ENCODE measurements at places on chromosomes 11 and 22.

- DNase-seq: no peak
Observed at GRCh38 chr11:62553080-62553838, 6.7 kb upstream of the AHNAK start.

DNA sequence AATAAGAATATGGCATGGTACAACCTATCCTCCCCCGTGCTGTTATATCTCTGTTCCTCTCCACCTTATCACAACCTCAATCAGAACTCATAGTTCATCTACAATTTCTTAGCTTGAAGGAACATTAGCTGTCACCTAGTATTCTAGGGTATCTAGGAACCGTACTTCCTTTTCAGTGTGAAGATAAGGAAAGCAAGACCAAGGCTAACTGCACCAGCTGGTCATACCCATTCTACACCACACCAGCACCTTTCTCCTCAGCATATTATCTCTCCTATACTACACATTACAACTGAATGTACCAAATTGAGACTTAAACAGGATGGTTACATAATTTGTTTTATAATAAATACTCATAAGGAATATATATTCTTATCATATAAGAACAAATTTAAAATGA is 73.1 kb downstream of the ARHGAP32 start:
- no peak for DNase-seq

GRCh38 chr11:63590024-63590788 is 24.0 kb downstream of the PLAAT3 start:
- DNase-seq: no peak

DNA sequence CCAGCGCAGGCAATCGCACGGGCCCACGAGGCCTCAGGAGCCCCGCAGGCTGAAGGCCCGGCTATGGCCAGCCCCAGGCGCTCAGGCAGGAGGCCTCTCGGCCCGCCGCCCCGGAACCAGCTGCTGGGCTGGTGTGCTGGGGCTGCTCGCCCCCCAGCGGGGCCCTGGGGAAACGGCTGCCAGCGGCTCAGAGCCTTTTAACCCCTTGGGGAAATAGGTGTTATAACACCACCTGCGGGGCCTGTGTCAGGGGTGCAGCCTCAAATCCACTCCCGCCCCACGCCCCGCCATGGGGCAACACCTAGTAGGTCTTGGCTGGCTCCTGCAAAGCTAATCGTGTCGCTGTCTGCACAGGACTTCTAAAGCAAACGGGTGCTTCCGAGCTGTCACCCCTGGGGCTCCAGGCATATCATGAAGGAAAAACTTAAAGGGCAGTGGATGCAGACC is 237.4 kb downstream of the TTC28 start:
- no peak for DNase-seq

DNA sequence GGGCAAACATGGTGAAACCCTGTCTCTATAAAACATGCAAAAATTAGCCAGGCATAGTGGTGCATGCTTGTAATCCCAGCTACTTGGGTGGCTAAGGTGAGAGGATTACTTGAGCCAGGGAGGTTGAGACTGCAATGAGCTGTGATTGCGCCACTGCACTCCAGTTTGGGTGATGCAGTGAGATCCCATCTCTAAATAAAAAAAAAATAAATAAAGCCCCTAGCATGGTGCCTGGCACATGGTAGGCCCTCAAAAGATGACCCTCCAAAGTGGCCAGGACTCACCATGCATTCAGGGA is 74.6 kb downstream of the PTPRJ start:
- DNase-seq: no peak

GRCh38 chr11:14813516-14813915 is 78.5 kb downstream of the CYP2R1 start:
- DNase-seq: no peak

DNA sequence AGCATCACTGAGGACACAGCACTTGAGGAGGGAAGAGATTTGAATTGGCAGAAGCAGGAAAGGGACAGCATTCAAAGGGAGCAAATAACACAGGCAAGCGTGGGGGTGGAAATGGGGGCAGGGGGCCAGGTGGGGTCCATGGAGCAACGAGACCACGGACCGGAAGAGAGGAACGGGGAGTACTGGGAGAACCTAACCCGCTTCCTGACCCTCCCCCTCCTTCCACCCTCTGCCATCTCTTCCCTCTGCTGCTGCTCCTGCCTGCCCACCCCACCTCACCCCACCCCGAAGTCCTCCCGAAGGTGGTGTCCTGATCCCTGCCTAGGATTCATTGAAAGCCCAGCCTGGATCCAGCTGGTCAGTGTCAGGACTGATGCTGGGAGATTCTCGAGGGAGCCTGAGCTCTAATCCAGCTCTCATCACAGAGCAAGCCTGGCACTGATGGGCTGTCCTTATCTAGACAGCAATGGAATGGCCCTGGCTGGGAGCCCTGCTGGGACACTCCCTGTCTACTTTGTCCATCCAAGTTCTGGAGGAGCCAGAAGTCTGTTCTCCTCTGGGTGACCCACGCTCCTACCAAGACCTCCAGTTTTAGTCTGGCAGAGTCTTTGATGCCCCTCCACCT is 105.0 kb downstream of the TRIM29 start:
- DNase-seq: no peak

DNA sequence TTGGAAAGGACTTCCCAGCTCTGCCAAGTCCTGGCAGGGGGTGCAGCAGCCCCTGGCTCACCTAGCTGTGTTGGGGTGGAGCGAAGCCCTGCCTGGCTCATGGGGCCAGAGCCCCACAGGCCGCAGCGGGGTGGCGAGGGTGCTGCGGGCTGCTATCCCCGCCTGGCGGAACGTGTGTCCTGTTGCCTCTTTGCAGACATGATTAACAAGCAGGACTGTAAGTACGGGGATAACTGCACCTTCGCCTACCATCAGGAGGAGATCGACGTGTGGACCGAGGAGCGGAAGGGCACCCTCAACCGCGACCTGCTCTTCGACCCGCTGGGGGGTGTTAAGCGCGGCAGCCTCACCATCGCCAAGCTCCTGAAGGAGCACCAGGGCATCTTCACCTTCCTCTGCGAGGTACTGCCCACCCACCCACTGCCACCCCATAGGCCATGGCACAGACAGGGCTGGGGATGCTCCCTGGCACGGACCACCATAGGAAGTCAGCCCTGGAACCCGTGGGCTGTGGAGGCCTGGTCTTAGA is 35.9 kb upstream of the TEF start:
- DNase-seq: no peak

- DNase-seq: no peak
Observed at GRCh38 chr11:104694259-104695064, 203.8 kb downstream of the CASP12 start.

GRCh38 chr11:28596816-28597215 is 488.6 kb downstream of the METTL15 start:
- DNase-seq: no peak

- DNase-seq: no peak
Observed at GRCh38 chr22:24485608-24486007, 9.5 kb upstream of the UPB1 start.

GRCh38 chr22:32531931-32532819 is 57.6 kb downstream of the FBXO7 start:
- peak; percentile 69 for DNase-seq

DNA sequence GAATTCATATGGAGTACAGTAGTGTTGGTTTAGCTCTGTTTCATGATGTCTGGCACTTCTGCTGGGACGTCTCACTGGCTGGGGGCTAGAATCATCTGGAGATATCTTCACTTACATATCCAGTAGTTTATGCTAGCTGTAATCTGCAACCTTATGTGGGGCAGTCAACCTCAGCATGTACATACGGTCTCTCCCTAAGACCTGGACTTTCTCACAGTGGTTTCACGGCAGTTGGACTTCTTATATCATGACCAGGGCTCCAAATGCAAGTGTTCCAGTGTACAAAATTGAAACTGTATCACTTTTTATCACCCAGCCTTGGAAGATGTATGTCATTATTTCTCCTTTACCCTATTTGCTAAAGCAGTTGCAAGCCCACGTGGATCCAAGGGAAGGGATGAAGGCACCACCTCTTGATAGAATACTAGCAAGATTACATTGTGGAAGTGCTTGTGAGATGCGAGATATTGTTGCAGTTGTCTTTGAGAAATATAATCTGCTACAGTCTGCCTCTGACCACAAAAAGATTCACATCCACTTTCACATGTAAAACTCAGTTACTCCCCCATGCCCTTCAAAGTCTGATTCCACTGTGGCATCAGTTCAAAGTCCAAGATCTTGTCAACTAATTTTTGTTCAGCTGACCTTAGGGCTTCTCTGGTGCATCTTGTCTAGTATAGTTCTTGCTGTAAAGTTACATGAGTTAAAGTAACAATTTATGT is 316.6 kb upstream of the NCAM1 start:
- no peak for DNase-seq

GRCh38 chr11:15473954-15474837 is 359.5 kb downstream of the INSC start:
- DNase-seq: no peak

- no peak for DNase-seq
Observed at GRCh38 chr11:71447791-71448256, 369 bp downstream of the DHCR7 start.

DNA sequence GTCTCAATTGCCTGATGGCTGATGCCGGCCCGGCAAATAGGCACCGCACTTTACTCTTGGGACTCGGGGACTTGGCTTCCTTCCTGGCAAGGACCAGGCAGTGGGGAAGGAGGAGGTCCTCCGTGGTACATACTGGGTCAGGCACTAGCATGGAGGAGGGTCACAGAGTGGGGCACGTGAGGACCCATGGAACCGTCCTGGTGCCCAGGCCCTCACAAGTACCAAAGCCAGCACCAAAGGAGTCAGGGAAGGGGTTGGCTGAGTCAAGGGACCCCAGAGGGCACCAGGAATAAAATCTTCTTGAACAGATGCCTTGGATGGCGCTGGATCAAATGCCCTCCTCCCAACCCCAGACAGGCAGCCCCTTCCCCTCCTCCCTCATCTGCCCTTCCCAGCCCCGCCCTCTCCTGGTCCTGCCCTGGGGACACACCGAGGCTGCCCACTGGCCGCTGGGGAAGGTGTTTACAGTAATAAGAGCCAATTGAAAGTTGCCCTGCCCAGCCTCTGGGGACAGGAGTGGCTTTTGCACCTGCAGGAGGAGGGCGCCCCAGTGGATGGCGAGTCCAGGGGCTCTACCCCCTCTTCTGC is 5.6 kb upstream of the CARNS1 start:
- peak; percentile 67 for DNase-seq

DNA sequence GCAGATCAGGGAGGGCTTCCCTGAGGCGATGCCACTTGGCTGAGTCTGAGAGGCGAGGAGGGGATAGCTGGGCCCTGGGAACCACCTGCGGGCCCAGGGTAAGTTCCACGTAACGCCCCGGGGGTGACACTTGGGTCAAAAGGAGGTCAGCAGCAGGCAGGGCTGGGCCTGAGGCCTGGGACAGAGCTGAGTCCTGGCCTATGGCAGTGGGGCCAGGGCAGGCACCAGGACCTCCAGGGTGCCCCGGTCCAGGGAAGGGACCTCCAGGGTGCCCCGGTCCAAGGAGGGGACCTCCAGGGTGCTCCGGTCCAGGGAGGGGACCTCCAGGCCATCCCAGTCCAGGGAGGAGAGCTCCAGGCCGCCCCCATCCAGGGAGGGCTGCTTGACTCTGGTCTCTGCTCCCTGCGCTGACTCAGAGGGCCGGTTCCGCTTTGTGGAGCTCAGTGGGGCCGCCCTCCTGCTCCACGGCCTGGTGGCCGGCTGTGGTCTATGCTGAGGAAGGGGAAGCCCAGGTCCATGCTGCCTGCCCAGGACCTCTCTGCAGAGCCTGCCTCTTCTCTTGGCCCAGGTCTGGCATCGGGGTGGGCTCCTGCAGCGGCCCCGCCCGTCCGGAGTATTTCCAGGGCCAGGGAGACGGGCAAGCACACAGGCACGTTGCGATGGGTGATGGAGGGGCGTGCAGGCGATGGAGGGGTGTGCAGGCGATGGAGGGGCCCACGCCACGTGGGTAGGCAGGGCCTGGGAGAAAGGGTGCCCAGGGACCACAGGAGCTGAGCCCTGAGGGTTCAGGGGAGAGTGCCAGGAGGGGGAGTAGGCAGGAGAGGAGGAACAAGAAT is 19.5 kb upstream of the WNT7B start:
- no peak for DNase-seq

- no peak for DNase-seq
Observed at GRCh38 chr11:70076461-70076931, 1.6 kb upstream of the ANO1 start.

DNA sequence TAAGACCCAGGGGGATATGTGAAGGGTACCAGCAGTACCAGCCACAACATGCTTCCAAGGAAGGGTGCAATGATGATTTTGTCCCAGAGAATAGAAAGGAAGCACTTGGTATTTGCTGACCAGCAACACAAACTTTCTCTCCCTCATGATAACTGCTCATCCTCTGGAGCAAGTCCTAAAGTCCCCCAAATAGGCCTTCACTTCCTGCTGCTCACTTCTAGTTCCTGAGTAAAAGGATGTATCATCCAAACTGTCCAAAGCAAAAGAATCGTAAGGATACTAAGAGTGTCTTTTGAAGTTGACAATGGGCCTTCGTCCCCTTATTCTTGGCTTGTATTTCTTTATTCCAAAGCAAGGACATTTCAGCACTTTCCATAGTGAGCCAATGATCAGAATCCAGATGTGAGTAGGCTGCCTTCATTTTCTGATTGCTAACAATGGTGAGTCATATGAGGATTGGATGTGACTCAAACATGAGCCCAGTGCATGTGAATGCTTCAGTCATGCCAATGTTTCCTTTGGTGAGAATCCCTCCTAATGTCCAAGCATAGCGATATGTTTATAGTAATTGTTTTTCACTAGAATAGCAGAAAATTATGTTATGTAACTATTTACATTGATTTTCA is 243.4 kb upstream of the POU2AF2 start:
- DNase-seq: no peak

DNA sequence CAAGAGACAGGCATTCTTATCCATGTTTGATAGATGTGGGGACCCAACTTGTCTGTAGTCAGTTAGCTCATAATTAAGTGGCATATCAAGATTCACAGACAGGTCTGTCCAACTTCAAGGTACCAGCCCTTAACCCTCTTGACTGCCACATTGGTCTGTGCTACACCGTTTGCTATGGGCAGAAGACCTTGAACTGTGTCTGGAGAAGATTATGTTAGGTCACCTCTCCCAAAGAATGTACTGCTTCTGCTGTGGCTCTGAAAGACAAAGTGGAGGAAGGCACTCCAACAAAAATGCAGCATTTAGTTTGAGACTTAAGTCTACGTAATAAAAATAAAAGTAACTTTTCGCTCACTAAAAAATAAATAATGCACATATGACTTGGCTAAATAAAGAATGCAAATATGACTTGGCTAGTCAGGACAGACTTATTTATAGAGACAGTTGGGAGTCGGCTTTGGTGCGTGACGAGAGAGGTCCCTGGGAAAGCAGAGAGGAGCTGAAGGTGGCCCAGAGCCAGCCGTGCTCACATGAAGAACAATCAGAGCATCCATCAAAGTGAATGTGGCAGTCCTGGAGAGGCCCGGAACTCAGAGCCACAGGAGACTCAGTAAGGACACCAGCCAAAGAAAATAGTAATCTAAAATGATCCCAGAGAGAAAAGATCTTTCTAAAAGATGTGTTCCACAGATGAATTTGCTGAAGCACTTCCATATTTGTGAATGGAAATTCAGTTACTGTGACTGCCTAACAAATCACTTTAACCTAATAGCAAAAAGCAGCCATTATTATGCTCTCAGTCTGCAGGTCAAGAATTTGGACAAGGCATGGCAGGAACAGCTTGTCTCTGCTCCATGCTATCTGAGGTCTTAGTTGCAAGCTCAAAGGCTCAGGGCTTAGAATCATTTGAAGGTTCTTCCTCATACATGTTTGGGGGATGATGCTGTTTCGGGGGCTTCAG is 35.0 kb downstream of the CWC15 start:
- DNase-seq: peak; percentile 16

- DNase-seq: no peak
Observed at GRCh38 chr11:12128301-12128751, 17.9 kb downstream of the MICAL2 start.

Data from DMS153 (cell line).